NCI-H526 treated with DMSO at 0.1 percent for 48 hours (cell line): ENCODE measurements at places on chromosomes 11 and 22.

- no peak for DNase-seq
Observed at GRCh38 chr22:46613606-46614021, 6.6 kb upstream of the GRAMD4 start.

GRCh38 chr11:70466154-70466553, 67.8 kb downstream of the CTTN start:
- DNase-seq = no peak

GRCh38 chr11:27201454-27202302, 161.1 kb downstream of the BBOX1 start:
- peak; percentile 81 for DNase-seq

DNA sequence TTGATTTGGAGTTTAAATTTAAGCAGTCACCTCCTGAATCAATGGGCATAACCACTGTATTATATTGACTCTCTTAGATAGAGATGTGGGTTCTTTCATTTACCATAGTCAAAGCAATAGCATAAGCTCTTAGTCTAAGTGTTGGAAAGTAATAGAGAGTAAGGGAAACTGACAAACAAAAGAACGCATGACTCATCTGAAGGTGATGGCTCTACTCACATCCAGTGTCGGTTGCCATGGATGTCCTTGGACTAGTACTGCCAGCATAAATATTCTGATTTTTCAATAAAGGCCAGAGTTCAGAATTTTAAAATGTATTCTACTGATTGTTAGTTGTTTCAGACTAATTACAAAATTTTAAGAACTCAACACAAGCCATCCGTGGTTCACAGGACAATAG, 444.9 kb upstream of the DDI1 start:
- no peak for DNase-seq

DNA sequence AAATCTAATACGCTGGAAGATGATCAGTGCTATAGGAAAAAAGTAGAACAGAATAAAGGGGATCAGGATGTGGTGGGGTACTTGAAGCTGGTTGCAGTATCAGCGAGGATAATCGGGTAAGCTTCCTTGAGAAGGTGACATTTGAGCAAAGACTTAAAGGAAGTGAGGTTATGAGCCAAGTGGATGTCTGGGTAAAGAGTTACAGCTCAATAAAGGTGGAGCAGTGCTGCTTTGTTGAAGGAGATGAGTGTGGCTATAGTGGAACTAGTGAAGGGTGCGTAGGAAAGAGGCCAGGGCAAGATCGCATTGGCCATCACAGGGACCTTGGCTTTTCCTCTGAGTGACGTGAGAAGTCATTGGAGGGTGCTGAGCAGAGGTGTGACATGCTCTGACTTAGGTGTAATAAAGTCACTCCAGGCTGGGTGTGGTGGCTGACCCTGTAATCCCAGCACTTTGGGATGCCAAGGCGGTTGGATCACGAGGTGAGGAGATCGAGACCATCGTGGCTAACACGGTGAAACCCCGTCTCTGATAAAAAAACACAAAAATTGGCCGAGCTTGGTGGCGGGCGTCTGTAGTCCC, 2.3 kb upstream of the SYVN1 start:
- DNase-seq = no peak

- DNase-seq = no peak
Observed at GRCh38 chr11:76626921-76627401, 43.6 kb downstream of the LRRC32 start.

- DNase-seq = peak; percentile 57
Observed at GRCh38 chr11:17544181-17544622, at the start of gene USH1C. Gene USH1C (minus strand): TSS chr11:17544416. CDS start chr11:17544307, 109 bp downstream.

- peak; percentile 9 for DNase-seq
Observed at GRCh38 chr22:36301384-36301828, 48.5 kb downstream of the APOL1 start.
